ENCODE measurements at places on chromosomes 4 and X.

GRCh38 chr4:157271166-157271869 lies 50.8 kb downstream of the GRIA2 start:
- no peak for DNase-seq

DNA sequence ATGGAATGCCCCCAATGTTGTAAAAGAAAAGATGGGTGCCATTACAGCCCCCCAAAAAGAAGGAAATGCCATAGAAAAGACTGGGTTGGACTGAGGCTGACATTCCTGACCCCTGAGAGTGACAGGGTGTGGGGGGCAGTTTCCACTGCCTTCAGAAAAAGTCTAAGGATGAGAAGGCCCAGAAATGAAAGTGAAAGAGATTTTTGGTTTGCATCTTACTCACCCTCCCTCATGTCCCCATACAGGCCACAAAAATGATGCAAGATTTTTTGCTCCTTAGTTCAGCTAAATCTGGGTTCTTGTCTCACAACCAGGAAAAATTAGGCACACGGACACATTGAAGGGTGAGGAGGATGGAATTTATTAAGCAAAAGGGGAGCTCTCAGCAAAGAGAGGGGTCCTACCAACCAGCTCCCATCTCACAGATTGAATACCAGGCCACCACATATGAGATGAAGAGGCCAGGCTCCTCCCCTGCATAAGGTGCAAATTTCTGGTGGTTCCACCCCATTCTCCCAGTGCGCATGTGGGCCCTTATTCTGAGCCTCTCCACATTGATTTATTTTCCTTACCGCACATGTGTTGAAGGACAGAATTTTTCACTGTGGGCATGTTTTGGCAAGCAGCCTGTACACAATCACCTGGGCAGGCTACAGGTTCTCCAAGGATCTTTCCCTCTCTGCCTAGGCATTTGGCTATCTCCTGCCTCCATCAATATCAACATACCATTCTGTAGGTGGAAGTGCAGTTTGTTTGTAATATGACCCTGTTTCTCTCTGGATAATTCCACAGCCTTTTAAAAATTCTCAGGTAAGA lies 18.8 kb downstream of the PPP4R3C start:
- DNase-seq: no peak

- DNase-seq: no peak
These were observed 93.5 kb upstream of the SLIT2 start for GRCh38 chr4:20158195-20158594.

- DNase-seq: no peak
These were observed 238.8 kb downstream of the MGST2 start for GRCh38 chr4:139904406-139904805.
